ENCODE measurements at places on chromosomes 11 and 22.

- DNase-seq = no peak
Measured at GRCh38 chr11:69127081-69127850, 28.5 kb upstream of the SMIM38 start.

DNA sequence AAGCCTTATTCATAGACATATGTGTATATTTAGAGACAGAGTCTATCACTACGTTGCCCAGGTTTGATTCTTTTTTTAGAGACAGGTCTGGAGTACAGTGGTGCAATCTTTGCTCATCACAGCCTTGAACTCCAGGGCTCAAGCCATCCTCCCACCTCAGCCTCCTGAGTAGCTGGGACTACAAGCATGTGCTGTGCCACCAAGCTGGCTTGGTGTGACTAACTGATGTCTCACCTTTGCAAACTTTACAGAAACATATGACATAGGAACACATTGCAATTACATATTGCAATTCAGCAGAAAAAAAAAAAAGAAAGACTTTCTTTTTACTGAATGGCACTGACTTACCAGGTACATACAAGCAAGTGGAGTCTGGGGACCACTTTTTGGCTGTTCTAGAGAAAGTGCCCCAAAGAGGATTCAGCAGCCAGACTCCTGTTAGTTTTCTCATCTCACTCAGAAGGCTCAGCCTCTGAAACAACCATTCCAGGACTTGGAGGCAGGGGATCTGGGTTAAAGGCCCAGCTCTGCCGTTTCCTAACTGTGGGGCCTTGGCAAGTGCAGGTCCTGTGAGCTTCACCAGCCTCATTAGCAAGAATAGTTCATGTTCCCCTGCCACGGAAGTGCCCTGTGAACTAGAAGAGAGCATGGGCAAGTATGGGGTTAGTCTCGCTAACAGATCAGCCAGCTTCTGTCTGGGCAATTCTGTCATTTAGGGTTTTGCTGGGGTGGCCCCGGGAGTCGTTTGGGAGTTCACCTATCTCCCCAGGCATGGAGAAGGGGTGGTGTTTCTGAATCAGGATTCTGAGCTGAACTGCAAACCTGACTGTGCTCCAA lies 11.3 kb upstream of the NFAM1 start:
- no peak for DNase-seq

DNA sequence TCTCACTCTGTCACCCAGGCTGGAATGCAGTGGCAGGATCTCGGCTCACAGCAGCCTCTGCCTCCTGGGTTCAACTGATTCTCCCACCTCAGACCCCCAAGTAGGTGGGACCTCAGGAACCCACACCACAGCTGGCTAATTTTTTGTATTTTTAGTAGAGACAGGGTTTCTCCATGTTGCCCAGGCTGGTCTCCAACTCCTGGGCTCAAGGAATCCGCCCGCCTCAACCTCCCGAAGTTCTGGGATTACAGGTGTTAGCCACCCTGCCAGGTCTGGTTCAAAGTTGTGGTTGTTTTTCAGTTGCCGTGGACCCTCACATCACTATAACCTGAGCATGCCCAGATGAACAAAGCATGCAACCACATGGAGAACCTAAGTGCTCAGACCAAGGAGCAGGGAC lies 13.0 kb upstream of the RAB39A start:
- no peak for DNase-seq

DNA sequence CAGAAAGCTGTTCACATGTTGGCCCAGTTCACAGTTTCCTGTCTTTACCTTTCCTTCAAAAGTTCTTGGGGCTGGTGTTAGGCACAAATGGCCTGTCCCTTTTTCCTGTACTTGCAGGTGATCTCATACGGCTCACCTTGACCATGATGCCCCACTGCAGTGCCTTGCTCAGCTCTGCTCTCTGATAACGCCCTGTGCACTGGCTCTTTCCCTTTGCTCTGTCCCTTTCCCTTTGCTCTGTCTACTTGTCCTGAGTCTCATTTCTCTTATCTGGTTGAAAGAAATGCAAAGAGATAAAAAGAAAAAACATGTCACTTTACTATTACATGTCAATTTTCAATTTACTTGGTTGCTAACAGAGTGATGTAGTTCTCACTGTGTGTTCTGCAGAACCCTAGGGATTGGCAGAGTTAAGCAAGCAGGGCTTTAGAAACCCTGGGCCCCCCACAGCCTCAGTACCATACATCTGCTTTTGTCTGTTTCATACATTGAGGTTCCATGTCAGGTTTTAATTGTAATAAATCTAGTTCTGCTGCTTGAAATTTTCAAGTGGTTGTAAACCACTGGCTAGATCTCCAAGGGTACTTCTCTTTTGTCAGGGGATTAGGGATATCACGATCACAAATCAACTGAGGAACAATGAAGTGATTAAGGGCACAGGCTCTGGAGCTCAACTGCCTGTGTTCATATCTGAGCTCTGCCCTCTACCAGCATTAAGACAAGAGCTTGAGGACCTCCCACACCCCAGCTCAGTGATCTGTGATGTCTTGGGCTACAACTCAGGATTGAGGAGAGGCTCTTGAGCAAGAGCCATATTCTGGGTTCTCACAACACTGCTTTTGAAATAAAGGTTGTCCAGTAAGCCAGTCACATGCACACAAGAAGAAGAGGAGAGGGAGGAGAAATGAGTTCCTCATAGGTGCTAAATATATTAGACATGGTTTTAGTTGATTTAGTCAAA lies 16.3 kb upstream of the SORL1 start:
- DNase-seq = no peak

GRCh38 chr22:31144223-31144622 lies 3.9 kb upstream of the PLA2G3 start:
- DNase-seq = no peak

DNA sequence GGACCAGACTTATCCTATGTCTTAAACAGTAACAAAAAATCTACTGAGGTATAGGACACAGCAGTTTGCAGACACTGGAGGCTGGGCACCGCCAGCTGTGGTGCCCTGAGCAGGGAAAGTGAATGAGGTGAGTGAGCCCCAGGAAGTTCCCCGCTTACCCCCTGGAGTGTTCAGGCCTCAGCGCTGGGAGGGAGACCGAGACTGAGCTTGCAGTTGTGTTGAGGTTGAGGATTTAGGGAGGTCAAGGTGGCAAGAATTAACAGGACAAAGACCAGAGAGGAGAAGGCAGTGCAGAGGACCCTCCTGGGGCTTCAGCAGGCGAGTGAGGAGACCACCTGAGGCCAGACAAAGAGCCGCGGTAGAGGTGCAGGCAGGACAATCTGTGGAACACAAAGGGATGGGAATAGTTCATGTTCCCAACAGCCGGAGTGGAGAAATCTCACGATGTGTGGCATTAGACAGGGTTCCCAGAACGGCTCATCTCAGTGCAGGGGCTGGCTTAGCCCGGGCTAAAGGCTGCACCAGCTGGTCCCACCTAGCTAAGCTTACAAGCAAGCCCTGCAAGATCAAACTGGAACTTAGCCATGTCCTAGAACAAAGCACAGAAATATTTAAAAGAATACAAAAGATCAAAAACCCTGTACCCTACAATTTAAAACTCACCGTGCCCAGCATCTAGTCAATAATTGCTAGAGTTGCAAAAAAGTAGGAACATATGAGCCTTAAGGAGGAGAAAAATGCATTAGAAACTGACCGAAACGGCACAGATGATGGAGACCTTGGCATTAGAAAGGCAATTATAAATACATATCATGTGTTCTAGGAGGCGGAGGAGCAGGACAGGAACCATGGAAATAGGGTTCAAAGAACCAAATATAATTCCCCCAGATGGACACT lies 47.4 kb upstream of the PITPNB start:
- no peak for DNase-seq

- no peak for DNase-seq
Measured at GRCh38 chr22:19615001-19615461, 90.8 kb upstream of the CLDN5 start.

DNA sequence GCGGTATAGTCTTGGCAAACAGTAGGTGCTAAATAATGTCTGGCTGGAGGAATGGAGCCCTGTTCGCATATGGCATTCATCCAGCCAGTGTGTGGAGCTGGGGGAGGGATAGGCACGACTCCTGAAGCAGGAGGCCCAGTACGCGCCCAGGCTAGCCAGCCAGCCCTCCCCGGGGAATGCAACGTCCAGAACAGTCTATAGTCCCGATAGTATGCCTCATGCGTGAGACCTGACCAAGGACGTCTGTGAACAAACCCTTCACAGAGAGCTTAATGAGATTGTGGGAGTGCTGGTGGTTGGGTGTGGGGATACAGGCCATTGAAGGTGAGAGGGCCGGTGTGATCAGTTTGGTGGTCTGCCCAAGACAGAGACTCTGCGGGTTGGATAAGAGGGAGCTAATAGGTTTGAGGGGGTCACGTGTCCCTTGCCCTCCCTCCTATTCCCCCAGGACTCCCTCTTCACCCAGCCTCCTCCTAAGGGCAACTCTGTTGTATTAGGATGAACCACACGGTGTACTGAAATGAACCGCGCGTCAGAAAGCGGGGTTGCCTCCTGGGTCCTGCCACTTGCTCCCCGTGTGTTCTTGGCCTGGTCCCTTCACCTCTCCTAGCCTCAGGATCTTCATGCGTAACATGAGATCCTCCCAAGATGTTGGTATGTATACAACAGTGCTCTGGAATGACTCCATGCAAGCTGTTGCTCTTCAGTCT lies 987 bp upstream of the GRIK4 start:
- no peak for DNase-seq

- no peak for DNase-seq
Measured at GRCh38 chr11:827146-827896, 398 bp upstream of the CRACR2B start.

DNA sequence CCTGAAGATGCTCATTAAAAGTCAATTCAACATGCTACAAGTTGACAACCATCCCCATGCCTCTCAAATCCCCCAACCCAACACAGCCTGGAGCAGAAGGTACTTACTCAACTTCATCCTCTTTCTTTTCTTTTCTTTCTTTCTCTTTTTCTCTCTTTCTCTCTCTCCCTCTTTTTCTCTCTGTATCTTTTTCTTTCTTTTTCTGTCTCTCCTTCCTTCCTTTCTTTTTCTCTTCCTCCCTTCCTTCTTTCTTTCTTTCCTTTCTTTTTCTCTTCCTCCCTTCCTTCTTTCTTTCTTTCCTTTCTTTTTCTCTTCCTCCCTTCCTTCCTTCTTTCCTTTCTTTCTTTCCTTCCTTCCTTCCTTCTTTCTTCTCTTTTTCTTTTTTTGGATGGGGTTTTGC lies 135.7 kb upstream of the SEZ6L start:
- DNase-seq = no peak

DNA sequence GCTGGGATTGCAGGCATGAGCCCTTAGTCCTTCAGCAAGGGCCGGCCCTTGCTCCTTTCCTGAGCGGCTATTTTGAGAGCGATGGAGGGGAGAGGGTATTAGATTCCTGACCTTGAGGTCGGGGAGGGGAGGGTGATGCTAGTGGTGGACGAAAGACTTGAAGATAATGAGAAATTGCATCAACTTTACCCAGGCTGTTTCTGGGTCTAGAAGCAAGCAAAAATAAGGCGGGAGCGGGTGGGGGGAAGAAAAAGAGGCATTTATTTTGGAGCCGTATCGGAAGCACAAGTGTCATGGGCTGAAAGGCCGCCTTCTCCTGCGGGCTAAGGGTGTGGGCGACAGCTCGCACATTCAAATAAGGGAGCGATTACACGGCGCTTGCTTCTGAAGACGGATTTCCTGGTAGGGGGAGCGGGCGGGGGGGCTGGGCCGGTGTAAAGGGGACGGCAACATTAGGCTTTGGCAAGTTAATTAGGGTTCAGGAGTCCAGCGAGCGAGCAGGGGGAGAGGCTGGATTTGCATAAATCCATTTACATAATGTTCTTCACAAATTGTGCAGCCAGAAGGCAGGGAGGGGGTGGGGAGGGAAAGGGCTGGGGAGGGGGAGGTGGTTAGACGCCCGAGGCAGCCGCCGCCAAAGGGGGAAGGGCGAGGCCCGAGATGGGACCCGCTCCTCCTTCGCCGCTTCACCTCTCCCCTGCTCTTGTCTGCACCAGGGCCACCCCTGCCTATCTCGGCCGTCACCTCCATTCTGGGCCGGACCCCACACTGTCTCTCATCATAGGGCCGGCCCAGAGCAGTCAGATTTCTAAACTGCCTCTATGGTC lies 245.9 kb downstream of the MIAT start:
- DNase-seq = peak; percentile 47

- no peak for DNase-seq
Measured at GRCh38 chr11:102806296-102806695, 8.3 kb upstream of the MMP1 start.

DNA sequence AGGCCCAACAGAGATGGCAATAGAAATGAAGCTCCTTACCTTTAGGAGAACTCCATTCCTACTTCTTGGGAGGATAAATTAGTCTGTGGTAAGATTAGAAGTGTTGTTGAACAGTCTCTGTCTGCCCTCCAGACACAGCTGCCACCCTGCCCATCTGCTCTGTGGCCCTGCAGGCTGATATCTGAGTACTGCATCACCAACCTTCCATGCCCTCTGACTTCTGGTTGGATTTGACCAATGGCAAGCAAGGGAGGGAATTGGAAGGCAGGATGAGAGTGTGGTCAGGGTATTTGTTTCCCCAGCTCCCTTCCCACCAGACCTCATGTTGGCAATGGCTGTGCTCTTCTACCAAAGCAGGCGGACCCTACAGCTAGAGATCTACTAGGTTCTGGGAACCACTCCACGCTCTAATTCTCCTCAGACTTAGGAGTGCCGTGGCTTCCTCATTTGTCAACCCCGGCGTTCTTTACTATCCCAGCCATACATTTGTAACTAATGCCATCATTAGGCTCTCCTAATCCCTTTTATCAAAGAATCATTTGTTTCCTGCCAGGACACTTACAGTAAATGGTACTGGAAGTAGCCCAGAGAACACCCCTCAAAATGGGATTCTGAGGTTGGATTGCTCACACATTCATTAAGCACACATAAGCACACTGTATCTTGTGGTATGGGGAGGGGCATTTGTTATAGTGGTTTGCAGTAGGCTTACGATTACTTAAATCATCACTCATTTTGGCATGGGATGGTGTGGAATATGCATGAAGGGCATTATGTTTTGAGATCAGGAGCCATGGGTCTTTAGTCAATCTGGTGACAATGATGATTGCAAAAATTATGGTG lies 35.4 kb upstream of the CD44 start:
- DNase-seq = no peak

DNA sequence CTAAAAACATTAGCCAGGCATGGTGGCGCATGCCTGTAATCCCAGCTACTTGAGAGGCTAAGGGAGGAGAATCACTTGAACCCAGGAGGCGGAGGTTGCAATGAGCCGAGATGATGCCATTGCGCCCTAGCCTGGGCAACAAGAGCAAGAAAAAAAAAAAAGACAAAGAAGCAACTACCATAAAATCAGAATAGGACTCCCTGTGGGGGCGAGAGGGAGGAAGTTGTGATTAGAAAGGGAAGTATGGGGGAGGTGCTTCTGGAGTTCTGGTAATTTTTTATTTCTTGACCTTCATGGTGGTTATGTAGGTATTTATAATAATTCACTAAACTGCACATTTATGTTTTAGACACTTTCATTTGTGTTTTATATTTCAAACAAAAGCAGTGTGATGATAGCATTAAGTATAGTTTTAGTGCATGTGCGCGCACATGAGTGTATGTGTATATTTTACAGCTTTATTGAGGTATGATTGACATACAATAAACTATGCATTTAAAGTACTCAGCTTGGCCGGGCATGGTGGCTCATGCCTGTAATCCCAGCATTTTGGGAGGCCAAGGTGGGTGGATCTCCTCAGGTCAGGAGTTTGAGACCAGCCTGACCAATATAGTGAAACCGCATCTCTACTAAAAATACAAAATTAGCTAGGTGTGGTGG lies 43.5 kb downstream of the SIK2 start:
- no peak for DNase-seq
